ENCODE measurements at places on chromosomes 3 and 15. TPM values are rescaled to one million over a fixed set of nuclear protein-coding genes. Genes with fewer than 3 reads are reported as not detected.

The NR1I2 gene
- 1.2 TPM for total RNA-seq

The MUC13 gene
- not detected for total RNA-seq

The ZNF620 gene
- total RNA-seq: 5.4 TPM

The PPIP5K1 gene
- total RNA-seq: 120 TPM

The IRAK2 gene
- total RNA-seq: 20.3 TPM

The PPM1L gene
- 16.3 TPM for total RNA-seq

The TNK2 gene
- total RNA-seq: 97.6 TPM

Data from ureter (tissue), 1 donor.